ENCODE measurements at places on chromosomes 2 and 18. TPM values are rescaled to one million over a fixed set of nuclear protein-coding genes. Genes with fewer than 3 reads are reported as not detected.

The M1AP gene
- total RNA-seq, result 0.05 TPM

The C2orf92 gene
- total RNA-seq, result 3.1 TPM

The CHAC2 gene
- 2.1 TPM for total RNA-seq

The DSG2 gene
- total RNA-seq, result 102 TPM

The KCNK3 gene
- total RNA-seq, result 0.46 TPM

The TSN gene
- total RNA-seq, result 49.1 TPM

The FBXO36 gene
- 2.6 TPM for total RNA-seq
